ENCODE measurements at places on chromosomes 2 and 18. TPM values are rescaled to one million over a fixed set of nuclear protein-coding genes. Genes with fewer than 3 reads are reported as not detected.

Gene ZNF236
- 14.0 TPM for total RNA-seq

Gene GAL3ST2
- not detected for total RNA-seq

Gene WDPCP
- total RNA-seq: 12.4 TPM

Gene TXNDC2
- total RNA-seq: under 0.01 TPM

Gene IKZF2
- total RNA-seq: 15.6 TPM

Gene KCNF1
- total RNA-seq: 0.29 TPM

Gene STARD6
- not detected for total RNA-seq

Gene GRB14
- 0.29 TPM for total RNA-seq

Gene CFC1B
- not detected for total RNA-seq

Gene ERICH2
- total RNA-seq: not detected

Gene POTEJ
- not detected for total RNA-seq

Gene MFF
- total RNA-seq: 142 TPM

Gene RDH14
- total RNA-seq: 33.5 TPM

Gene B3GNT7
- 0.33 TPM for total RNA-seq

Gene POMC
- total RNA-seq: 3.8 TPM

Gene TEKT4
- total RNA-seq: not detected

Gene MYOM1
- total RNA-seq: 0.15 TPM

Gene PROKR1
- not detected for total RNA-seq

Gene CRYBA2
- total RNA-seq: not detected

Gene LBH
- 336 TPM for total RNA-seq

Gene AGXT
- total RNA-seq: not detected

Gene EPB41L3
- total RNA-seq: 56.6 TPM
